ENCODE measurements at places on chromosomes 2 and 18.

DNA sequence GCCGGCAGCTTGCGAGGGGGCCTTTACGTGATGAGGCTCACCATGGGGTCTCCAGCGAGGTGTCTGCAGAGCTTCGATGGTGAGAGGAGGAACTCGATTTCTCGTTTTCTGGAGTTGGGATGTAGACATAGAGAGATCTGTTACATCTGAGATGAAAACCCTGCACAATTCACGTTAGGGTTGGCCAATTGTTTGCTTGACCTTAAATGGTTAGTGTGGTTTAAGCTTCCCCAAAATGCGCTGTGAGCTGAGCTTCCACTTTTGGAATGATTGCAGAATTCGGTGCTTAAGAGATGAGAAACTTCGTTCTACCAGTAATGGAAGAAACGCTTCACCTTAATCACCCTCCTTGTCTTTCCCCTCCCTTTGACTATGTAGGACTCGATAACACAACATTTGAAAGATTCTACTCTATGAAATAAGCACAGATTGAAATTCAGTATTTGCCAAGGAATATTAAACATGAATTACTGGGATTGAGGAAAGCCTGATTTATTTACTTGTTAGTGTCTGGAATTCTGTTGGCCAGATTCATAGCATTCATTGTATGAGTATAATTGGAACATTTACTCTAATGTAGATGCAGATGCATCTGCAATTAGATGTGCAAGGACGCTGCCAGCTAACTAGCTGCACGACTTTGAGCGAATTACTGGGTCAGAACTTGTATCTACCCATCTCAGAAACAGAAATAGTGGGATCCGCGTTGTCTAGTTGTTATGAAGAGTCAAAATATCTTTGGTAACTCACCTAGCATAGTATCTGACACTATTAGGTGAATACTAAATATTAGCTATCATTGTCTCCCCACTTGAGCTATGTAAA lies 1.6 kb upstream of the KLF7 start:
- H3K27me3 ChIP-seq, result no peaks in the 10 kb centered on the region
- peaks cover 20% of the 10 kb centered on the region for H3K4me1 ChIP-seq
- H3K36me3 ChIP-seq, result no peaks in the 10 kb centered on the region
- H3K27ac ChIP-seq, result peak overlapping the region; percentile 98
- DNase-seq, result peak; percentile 82

GRCh38 chr2:231300722-231301076 lies 94.8 kb upstream of the B3GNT7 start:
- H3K27me3 ChIP-seq, result no peaks in the 10 kb centered on the region
- no peak for DNase-seq
- peaks cover 3% of the 10 kb centered on the region for H3K36me3 ChIP-seq
- peaks cover 24% of the 10 kb centered on the region for H3K4me1 ChIP-seq

DNA sequence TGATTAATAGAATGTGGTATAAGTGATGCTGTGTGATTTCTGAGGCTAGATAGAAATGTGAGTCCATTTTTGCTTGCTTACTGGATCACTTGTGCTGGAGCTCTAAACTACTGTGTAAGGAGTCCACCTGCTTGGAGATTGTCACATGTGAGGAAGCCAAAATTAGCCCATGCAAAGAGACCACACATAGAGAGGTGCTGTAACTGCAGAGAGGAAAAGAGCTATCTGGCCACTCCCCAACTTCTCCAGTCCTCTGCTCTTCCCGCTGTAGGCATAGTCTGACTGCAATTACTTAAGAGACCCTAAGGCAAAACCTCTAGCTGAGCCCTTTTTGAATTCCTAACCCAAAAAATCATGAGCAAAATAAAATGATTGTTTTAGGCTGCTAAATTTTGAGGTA lies 120.6 kb upstream of the FBXO11 start:
- no peaks in the 10 kb centered on the region for H3K36me3 ChIP-seq
- no peak for DNase-seq
- H3K4me1 ChIP-seq, result no peaks in the 10 kb centered on the region
- H3K27ac ChIP-seq, result no peak overlapping the region

- no peaks in the 10 kb centered on the region for H3K4me1 ChIP-seq
- no peaks in the 10 kb centered on the region for H3K36me3 ChIP-seq
- DNase-seq, result no peak
- no peak overlapping the region for H3K4me3 ChIP-seq
- H3K27me3 ChIP-seq, result no peaks in the 10 kb centered on the region
- no peak overlapping the region for H3K27ac ChIP-seq
Measured at GRCh38 chr2:240898731-240899467, 2.9 kb upstream of the MAB21L4 start.

DNA sequence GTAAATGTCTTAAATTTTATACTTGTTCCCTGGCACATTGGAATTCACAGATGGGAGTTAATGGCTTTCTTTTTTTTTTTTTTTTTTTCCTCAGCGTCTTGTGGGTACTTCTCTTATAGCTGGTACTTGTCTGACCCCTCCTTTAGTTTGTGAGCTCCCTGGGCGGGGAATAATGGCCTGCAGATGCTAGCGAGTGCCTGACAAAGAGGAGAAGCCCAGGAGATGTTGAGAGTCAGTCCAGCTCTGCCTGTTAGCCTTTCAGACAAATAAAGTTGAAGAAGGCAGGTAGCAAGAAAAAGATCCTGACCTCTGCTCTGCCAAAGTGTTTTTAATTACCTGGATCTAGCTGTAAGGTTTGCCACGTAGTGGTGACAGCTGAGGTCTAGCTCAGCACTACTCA lies 6.6 kb downstream of the BCL2L11 start:
- no peak overlapping the region for H3K27ac ChIP-seq
- H3K4me3 ChIP-seq, result no peak overlapping the region
- H3K4me1 ChIP-seq, result peaks cover 7% of the 10 kb centered on the region
- H3K36me3 ChIP-seq, result peaks cover 5% of the 10 kb centered on the region

GRCh38 chr2:214019973-214020345 lies 390.9 kb upstream of the VWC2L start:
- peaks cover 14% of the 10 kb centered on the region for H3K4me1 ChIP-seq
- no peaks in the 10 kb centered on the region for H3K27me3 ChIP-seq
- no peak overlapping the region for H3K27ac ChIP-seq
- H3K4me3 ChIP-seq, result no peak overlapping the region
- no peak for DNase-seq

DNA sequence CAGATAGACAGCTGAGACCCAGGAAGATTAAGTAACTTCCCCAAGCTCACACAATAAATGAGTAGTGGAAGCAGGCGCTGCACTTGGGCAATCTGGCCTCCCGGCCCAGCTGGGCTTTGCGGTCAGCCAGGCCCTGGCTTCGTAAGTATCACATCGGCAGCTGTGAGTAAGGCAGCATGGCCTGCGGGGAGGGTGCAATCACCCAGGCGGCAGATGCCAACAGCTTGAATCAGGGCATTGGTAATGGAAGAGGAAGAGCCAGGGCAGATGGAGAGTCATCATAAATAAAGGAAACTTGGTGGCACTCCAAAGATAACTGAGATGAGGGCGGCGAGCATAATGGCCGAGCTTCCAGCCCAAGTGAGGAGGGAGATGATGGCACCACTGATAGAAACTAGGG lies 217.9 kb upstream of the PID1 start:
- H3K4me3 ChIP-seq, result no peak overlapping the region
- H3K27ac ChIP-seq, result peak overlapping the region; percentile 64
- no peaks in the 10 kb centered on the region for H3K36me3 ChIP-seq
- DNase-seq, result peak; percentile 96

- no peaks in the 10 kb centered on the region for H3K36me3 ChIP-seq
- no peak overlapping the region for H3K27ac ChIP-seq
- H3K4me3 ChIP-seq, result no peak overlapping the region
- no peaks in the 10 kb centered on the region for H3K27me3 ChIP-seq
Measured at GRCh38 chr2:132400169-132400900, 16.3 kb upstream of the GPR39 start.
